Stimulated activated CD4-positive, alpha-beta T cell treated with anti-CD3 and anti-CD28 coated beads, TNF-alpha, amount 100 ng/mL, for 1 hour (primary cell): ENCODE measurements at places on chromosomes 7 and 10.

DNA sequence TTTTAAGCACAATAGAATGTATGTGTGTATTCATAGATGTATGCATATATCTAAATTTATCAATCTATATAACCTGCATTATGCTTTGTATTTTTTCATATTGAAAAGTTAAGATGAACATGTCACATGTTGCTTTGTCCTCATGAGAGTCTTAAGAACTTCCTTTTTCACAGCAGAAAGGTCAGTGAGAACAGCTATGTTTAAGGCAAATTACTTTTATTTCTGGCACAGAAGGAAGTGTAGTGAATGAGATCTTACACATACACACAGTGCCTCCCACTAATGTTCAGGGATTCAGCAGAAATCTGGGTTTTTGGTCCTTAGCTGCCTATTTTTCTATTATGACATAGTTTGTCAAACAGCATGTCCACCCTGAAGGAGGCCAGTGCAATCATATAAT is 134.8 kb downstream of the TMEM26 start:
- DNase-seq, result no peak

DNA sequence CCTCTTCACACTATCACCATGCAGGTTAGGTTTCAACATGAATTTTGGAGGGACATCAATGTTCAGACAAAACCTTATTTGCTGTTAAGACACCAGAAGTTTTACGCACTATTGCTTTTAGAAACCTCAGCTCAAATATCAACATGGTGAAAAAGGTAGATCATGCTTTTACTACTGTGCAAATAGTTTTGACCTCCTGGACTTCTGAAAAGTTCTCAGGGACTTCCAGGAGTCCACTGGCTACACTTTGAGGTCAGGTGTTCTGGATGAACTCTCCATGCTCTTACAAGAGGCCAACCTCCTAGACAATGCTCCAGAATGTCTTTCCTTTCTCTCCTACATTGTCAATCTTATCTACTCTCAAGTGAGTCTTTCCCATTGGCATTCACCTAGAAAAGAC is 55.9 kb downstream of the SLC25A13 start:
- no peak for DNase-seq

- DNase-seq, result no peak
Measured at GRCh38 chr7:157401567-157402387, 65.0 kb downstream of the DNAJB6 start.

DNA sequence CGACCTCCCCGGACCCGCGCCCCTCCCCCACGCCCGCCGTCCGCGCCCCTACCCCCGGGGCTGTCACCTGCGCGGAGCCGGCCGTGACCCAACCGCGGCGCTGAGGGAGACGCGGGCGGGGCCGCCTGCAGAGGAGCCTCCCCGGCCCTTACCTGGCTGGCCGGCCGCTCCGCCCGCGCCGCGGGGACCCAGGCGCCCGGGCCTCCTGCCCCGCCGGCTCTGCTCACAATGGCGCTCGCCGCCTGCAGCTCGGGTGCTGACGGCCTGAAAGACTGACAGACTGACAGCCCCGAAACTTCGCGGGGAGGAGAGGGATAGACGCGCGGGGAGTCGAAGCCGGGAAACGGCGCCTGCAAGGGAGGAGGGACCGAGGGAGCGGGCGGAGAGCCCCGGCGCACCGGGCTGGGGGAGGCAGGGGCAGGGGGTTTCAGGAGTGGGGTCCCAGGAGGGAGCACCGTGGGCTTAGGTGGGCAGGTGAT is 393 bp downstream of the ZNF467 start:
- DNase-seq, result no peak

DNA sequence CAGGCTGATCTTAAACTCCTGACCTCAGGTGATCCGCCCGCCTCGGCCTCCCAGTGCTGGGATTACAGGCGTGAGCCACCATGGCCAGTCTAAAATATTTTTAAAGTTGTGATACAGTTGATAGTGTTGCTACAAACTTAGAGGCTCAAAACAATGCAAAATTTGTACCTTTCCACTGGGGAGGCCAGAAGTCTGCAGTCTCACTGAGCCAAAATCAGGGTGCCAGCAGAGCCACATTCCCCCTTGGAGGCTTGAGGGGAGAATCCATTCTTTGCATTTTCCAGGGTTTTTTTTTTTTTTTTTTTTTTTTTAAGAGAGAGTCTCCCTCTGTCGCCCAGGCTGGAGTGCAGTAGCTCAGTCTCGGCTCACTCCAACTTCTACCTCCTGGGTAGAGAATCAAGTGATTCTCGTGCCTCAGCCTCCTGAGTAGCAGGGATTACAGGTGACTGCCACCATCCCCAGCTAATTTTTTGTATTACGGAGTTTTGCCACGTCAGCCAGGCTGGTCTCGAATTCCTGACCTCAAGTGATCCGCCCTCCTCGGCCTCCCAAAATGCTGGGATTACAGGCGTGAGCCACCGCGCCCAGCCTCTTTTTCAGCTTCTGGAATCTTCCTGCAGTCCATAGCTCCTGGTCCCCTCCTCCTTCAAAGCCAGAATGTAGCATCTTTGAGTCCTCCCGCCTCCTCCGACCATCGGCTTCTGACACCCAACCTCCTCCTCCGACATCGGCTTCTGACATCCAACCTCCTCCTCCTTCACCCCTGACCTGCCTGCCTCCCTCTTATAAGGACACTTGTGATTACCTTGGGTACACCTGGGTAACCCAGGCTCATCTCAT is 37.2 kb downstream of the KLRG2 start:
- no peak for DNase-seq

DNA sequence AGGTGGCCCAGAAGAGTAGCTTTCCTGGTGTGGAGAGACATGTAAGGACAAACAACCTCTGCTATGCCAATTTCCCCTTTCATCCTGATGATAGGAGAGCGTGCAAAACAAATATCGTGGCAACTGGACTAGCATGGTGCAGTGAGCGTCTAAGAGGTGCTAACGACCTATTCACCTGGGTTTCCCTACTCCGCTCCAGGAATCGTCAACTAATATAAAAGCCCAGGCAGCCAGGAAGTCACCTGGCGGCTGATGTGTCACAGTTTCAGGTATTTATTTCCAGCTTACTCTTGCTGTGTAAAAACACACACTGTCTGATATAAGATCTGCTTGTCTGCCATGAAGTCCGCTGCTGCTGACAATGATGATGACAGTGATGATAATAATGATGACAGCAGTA is 56.5 kb upstream of the EFCAB10 start:
- DNase-seq, result no peak

- no peak for DNase-seq
Measured at GRCh38 chr10:111087968-111088505, 11.2 kb downstream of the ADRA2A start.

- no peak for DNase-seq
Measured at GRCh38 chr10:108962172-108962571, 961.1 kb downstream of the XPNPEP1 start.

DNA sequence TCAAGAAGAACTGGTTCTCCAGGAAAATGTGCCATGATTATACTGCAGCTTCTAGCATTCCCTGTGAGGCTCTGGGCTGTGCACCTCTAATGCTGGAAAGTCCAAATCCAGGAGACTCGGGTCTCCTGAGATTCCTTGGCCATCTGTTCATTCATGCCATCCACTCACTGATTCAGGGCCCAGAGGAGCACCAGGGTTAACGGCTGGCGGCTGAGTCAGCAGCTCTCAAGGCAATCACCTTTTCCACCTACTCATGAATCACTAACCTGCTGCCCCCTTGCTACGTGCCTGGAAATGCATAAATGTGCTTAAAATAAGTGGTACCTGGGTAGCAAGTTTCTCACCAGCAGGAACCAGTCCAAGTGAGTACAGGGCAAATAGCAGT is 132.7 kb downstream of the KCNMA1 start:
- no peak for DNase-seq

DNA sequence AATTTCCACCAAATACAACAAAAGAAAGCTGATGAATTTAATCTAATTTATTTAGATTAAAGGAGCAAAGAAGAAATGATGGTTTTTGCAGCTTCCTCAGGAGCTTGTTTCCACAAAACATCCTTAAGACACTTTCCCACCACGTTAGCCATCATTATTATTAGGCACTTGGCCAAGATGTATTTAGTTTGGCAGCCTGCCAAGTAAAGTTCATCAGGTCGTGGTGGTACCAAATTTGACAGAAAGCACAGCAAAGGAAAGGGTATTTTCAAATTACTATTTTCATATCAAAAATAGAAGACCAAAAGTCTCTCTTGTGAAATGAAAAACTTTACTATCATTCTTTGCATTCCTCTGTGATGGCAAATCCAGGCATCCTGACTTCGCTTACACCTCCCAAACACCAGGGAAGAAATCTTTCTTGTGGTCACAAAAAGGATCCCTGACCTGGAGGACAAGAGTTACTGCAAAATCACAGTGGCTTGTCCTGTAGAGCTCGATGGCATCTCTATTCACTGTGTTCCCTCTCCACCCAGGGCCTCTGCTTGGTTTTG is 123.1 kb upstream of the INHBA start:
- no peak for DNase-seq

- no peak for DNase-seq
Measured at GRCh38 chr10:16779384-16779915, 37.8 kb downstream of the RSU1 start.
